ENCODE measurements at places on chromosomes 5 and 9.

DNA sequence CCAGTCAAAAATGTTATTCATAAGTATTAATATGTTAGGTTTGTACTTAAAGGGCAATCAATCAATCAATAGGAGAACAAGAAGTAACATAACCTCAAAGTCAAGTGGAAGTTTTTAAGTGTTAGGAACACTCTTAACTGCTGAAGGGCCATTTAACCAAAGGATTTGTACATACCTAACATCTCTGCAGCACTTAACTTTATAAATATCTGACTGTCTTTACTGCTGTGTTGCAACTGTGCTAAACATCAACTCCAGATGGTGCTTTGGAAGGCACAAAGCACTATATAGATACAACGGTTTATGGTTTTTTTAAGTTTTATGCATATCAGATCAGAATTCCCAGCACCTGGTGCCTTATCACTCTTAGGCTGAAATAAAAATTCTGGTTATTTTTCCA, 604.9 kb upstream of the PTGER4 start:
- DNase-seq, result no peak

DNA sequence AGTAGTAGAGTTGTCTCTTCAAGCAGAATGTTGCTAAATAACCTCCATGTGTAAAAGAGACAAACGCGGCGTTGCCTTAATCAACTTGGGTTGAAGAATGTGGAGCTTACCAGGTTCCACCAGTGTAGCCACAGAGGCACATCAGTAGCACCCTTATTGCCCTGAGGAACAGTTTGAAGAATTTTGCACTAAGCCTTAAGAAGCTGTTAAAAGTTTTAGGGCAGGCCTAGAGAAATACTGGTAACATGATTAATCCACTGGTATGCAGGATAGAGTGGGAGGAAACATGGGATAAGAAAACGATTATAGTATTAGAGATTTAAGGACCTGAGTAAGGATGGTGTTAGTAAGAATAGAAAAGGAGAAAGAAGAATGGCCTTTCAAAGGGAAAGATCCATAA, 100.6 kb downstream of the ZCCHC7 start:
- no peak for DNase-seq

DNA sequence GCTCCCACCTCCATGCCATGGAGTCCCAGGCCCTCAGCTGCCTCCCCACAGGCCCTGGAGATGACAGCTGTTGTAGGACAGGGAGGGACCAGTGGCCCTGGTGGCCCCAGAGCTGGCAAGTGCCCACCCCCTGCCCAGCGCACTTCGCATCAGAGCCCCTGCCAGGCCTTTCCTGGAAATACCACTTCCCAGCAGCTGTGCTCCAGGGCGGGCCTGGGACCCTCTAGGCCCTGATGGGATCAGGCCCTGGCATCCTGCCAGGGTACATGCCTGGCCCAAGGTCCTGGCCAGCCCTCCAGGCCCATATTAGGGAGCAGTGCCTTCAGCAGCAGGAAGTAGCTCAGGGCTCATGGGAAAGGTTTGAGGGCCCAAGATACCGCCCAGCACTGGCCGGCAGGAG, 2.5 kb downstream of the KCNT1 start:
- no peak for DNase-seq

DNA sequence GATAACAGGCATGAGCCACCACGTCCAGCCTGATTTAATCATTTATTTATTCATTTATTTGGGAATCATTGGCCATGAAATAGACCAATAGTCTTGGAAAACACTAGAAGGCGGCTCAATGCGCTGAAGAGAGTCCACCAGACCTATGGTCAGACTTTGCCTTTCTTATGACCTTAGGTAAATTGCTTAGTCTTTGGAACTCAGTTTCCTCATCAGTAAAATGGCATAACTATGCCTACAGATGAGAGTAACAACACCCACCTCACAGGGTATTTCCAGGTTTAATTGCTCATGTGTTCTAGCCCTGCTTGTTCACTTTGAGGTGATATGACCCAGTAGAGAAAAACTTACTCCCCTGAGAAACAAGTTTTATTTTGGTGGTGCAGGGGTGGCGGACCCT, 38.2 kb upstream of the CPEB4 start:
- no peak for DNase-seq

- DNase-seq, result no peak
Observed at GRCh38 chr5:40736103-40736875, 19.5 kb downstream of the TTC33 start.

DNA sequence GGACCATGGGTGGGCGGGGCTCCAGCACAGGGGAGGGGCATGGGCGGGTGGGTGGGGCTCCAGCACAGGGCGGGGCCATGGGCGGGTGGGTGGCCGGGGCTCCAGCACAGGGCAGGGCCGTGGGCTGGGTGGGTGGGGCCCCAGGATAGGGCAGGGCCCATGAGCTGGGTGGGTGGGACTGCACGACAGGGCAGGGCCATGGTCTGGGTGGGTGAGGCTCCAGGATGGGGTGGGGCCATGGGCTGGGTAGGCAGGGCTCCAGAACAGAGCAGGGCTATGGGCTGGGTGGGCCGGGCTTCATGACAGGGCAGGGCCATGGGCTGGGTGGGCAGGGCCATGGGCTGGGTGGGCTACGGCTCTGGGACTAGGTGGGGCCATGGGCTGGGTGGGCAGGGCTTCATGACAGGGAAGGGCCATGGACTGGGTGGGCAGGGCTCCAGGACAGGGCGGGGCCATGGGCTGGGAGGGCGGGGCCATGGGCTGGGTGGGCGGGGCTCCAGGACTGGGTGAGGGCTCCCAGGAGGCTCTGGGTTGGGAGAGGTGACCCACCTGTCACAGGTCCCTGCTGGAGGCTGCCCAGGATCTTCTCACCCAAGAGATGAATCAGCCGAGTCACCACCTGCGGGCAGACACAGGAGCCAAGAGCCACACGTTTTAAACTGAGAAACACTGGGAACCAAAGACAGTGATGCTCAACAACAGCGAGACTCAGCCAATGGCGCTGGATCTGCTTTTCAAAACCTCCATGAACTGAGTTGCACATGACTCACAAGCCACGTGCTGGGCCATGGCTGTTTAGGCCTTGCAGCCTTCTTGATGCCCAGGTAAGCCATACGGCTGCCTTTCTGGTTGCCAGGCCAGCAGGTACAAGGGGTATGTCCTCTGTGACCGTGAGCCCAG, 33.6 kb upstream of the NSMF start:
- DNase-seq, result no peak

- DNase-seq, result peak; percentile 11
Observed at GRCh38 chr9:128771094-128771721, 519 bp downstream of the ZER1 start.

DNA sequence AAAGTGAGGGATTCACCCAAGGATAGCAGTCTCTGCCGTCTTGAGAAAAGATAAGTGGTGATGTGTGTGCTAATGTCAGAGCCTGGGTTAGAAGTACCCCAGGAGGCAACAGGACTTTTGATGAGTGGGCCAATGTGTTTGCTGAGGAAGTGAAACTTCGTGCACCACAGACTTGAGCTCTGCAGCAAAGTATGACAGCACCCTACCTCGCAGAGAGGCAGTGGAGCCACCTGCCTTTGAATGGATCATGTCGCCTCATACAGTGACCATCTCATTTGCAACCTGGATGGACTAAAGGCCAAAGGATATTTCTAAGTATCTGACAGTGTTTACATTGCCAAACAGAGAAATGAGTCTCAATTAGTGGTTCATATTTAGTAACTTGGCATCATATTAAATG, 593.9 kb upstream of the GRAMD2B start:
- DNase-seq, result no peak

- DNase-seq, result no peak
Observed at GRCh38 chr5:14705556-14705955, 41.0 kb downstream of the OTULIN start.

Measured in head of caudate nucleus (tissue), 42 donors.